Prostate gland (tissue), 2 donors: ENCODE measurements at places on chromosomes 3 and 15.

GRCh38 chr15:89368566-89369223 lies 34.1 kb upstream of the POLG start:
- no peak for DNase-seq
- peaks cover 3% of the 10 kb centered on the region for H3K4me1 ChIP-seq
- no peaks in the 10 kb centered on the region for H3K36me3 ChIP-seq
- H3K27me3 ChIP-seq: peaks cover 81% of the 10 kb centered on the region

- H3K4me1 ChIP-seq: no peaks in the 10 kb centered on the region
- DNase-seq: no peak
- H3K4me3 ChIP-seq: no peak overlapping the region
Measured at GRCh38 chr3:62631488-62631887, 243.7 kb downstream of the CADPS start.

DNA sequence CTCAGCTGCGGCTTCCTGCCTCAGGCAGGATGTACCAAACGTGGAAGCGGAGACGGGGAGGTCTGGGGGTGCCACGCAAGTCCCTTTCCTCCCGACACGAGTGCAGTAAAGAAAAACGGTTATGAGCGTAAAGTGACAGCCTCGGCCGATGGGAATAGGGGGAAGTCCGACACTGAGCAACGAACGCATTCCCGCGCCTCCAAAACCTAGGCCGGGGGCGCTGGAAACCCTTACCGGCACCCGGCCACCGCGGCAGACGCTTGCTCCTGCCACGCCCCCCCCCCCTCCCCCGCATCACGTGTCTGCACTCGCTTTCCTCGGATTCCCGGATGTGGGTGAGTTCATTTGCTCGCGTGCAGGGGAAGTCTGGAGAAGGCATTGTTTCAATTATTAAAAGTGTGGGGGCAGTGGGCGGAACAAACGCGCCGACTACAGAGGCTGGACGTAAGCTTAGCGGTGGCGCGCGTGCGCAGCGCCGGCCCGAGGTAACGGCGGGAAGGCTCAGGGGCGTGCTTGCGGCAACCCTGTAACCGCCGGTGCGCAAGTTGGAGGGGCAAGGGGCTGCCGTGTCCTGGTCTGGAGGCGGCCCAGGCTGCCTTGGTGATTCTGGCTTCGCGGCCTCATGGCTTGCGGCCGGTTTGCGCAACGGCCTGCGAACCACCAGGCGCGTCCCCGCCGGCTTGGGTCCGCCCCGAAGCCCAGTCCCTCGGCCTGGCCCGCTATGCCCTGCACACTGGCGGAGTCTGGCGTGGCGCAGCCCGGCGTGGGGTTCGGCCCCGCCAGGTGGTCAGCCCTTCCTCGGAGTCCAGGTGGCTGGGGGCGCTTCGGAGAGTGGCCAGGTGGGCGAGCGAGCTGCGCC lies at the start of the genes ANAPC13 and CEP63:
Gene ANAPC13, minus strand, starts transcription at position 268 of the 859 bp plus-strand sequence. CDS start 3,081 bp downstream, outside the sequence.
Gene CEP63, plus strand, starts transcription at position 340 of the 859 bp plus-strand sequence. CDS start 9,264 bp downstream, outside the sequence.
- peak; percentile 95 for DNase-seq

DNA sequence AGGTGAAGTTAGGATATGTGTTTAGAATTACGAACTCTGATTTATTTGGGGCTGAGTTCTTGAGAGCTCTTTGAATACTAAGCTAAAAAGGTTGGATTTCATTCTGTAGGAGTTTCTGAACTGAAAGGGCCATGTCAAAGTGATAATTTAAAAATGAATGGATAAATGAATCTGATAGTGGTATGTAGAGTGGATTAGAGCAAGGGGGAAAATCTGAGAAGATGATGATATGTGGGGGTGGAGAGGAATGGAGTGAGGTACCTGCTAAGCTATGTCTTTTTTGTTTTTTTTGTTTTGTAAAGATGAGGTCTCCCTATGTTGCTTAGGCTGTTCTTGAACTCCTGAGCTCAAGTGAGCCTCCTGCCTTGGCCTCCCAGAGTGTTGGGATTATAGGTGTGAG lies 44.6 kb upstream of the SLC22A13 start:
- no peaks in the 10 kb centered on the region for H3K4me1 ChIP-seq
- no peak overlapping the region for H3K4me3 ChIP-seq
- DNase-seq: no peak
- H3K27ac ChIP-seq: no peak overlapping the region

- peaks cover 22% of the 10 kb centered on the region for H3K4me1 ChIP-seq
- H3K27ac ChIP-seq: no peak overlapping the region
- no peaks in the 10 kb centered on the region for H3K27me3 ChIP-seq
- no peak for DNase-seq
- H3K4me3 ChIP-seq: no peak overlapping the region
Measured at GRCh38 chr15:74780523-74781430, 1.1 kb upstream of the CSK start.
